ENCODE measurements at places on chromosomes 7 and 10.

GRCh38 chr10:46084321-46085165 is 38.5 kb upstream of the MSMB start:
- DNase-seq, result no peak

DNA sequence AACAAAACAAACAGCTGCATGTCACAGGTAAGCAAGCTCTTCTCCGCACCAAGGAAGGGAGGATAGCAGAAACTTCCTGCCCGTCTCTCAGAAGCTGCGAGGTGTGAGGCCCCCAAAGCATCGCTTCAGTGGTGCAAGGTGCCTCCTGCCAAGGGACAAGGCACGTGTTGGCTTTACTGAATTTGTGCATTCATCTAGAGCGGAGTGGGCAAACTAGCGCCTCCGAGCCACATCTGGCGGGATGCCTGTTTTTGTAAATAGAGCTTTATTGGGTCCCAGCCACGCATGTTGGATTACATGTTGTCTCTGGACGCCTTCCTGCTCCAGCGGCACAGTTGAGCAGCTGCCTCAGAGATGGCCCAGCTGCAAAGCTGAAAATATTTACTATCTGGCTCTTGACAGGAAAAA is 27.7 kb downstream of the PHYH start:
- DNase-seq, result no peak

DNA sequence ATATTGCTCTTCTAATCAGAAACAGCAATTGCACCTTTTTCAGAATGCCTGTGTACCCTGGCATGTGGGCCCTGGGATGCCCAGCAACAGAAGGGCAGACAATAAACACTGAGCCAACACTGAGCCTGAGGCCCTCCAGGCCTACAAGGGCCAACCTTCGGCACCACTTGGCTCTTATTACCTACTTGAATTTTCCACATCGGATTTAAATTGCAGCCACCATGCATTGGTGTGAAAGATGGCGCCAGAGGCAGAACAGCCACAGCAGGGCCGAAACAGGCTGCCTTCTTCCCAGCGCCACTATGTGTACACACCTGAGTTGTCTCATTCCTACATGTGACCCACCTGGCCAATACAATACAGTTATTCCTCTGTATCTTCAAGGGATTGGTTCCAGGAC is 51.4 kb upstream of the EZH2 start:
- no peak for DNase-seq

GRCh38 chr10:76286536-76286935 is 855.1 kb downstream of the LRMDA start:
- no peak for DNase-seq

DNA sequence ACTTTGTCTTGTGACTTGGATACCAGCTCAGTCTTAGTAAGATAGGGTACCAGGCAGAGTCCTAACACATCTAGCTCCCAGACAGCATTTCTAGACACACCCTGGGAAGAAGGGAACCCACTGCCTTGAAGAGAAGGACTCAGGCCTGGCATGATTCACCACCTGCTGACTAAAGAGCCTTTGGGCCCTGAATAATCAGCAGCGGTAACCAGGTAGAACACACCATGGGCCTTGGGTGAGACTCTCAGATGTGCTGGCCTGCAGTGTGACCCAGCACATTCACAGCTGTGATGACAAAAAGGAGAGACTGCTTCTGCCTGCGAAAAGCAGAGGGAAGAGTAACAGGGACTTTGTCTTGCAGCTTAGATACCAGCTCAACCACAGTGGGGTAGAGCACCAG is 10.4 kb upstream of the TNKS2 start:
- DNase-seq, result no peak

DNA sequence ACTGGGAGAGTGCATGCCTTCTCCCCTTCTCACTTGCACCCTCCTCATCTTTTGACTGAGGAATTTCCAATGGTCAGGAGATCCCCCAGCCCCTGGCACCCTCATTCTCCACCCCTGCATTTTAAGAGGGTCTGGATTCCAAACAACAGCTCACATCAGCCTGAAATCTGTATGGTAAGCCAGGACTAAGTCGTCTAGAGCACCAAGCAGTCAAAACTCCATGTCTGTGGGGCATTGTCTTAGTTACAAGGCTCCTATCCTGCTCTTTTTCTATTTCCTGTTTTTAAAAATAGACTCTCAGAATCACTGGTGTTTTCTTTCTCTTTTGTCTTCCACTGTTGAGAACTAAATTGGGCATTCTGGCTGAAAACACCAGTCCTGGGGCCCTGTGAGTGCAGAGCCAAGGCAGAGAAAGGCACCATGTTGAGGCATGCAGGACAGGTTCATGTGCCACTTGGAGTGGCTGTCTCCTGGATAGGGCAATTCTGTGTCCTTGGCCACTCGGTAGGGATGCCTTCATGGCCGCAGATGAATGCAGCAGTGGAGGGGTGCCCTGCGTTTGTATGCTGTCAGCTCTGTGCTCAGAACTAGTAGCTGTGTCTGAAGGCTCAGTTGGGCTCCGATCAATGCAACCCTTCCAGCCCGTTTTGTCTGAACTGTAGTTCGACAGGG is 216.6 kb upstream of the YAE1 start:
- DNase-seq, result no peak

DNA sequence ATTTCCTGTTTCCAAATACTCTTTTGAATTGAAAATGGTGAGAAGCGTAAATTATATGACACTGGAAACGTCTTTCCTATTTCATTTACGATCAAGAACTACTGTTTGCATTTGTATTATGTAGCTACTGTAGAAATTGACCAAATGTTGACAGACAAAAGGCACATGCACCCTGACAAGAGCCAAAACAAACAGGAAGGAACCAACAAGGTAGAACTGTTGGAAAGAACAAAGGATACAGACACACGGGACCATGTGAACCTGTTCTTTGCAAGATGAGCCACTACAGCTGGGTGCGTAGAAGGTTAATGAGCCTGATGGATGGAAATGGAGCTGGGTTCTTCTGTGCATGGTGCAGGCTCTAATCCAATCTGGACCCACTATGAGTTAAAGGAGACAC is 48.4 kb upstream of the FZD8 start:
- no peak for DNase-seq

DNA sequence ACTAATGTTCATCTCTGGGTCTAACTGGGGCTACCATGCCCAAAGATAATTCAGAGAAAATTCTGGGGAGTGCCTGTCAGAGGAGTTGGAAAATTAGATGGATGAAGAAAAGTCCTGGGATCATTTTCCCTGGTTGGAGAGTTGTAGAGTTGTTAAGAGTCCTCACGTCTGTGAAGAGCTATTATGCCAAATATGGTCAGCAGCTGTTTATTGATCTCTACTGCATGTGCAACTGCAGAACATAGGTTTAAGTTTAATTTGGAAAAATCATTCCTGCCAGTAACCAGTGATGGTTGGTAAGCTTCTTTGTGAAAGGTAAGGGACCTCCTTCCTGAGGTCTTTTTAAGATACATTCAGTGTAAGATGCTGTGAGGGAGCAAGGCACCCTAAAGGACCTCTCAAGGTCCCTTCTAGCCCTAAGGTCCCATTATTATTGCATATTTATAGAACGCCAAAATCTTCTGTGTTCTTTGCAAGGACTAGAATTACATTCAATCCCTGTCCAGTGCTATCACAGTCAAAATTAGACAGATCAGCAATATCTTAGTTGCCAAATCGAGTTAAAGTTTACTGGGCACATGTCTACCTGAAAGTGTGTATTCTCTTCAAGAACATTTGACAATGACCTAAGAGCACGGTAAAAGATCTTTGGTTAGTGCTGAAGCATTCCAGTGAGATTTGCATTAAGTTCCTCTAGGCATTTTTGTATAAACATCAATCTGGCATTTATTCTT is 62.7 kb downstream of the VTI1A start:
- DNase-seq, result no peak

GRCh38 chr10:70198696-70199466 is 28.6 kb upstream of the SAR1A start:
- no peak for DNase-seq

DNA sequence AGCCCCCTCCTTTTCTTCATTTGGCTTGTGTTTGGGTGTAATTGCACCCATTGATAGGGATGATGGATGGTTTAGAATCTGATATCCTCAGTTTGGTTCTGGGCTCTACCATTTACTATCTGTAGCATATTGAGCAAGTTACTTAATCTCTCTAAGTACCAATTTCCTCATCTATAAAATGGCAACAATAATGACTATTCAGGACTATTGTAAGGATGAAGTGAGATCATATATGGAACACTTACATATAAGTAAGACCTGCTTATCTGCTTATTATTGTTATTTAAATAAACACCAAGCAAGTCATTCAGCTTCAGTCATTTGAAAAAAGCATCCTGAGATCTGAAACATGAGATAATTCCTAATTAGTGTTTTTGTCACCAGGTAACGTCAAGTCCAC is 127.0 kb downstream of the SEC23IP start:
- DNase-seq, result no peak

- DNase-seq, result no peak
Measured at GRCh38 chr7:28766359-28766758, 191.8 kb downstream of the TRIL start.

DNA sequence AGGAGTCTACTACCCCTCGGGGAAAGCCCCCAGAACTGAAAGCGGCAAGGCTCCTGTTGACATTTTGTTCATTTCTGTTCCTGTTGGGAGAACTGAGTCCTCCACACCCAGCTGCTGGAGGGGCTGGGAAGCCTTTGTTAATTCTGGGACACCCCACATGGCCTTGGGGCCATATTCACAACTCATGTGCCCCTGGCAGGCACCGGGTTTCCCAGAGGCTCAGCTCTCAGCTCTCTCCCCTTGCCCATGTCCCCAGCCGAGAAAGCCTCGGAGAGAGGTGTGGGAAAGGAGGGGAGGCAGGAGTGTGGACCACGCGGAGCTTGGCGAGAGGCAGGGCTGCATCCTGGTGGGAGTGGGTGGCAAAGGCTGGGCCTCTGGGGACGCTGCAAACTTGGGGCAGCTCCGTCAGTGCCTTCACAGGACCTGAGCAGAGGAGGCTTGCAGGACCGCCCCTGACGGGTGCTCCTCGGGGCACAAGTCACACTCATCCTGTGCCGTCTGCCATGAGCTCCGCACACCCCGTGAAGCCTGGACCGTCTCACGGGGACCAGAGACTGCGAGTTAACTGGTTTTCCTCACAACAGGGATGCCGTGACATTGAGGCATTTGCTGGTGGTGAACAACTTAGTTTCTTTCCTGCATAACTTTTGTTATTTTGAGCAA is 140.9 kb downstream of the DNAJB6 start:
- DNase-seq, result no peak

DNA sequence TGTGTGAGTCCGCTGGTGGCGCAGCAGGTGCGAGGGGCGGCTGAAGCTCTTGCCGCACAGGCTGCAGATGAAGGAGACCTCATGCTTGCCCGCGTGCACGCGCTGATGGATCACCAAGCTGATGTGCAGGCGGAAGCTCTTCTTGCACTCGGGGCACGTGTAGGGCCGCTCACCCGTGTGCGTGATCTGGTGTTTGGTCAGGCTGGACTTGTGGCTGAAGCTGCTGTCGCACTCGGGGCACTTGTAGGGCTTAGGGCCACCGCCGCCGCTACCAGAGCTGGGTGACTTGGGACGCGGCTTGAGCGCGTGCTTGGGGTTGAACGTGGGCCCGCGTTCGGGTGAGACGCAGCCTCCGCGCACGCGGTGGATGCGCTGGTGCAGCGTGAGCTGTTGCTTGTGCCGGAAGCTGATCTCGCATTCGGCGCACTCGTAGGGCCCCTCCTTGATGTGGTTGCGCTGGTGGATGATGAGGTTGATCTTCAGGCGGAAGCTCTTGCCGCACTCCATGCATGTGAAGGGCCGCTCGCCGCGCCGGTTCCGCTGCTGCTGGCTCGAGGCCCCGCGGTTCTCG is 28.7 kb downstream of the ZNF777 start:
- no peak for DNase-seq

DNA sequence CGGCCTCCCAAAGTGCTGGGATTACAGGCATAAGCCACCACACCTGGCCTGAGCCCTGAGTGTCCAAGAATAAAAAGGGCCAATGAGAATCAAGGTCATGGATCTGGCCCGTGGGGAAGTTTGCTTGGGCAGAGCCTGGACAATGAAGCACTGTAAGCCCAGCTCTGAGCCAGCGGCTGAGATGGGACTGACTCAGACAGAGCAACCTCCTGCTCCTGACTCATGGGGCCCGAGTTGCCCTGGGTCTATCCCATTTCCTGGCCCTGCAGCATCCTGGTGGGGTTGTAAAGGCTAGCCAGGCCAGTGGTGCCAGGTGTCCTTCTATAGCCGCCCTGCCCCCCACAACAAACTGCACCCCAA is 5.2 kb upstream of the MYH16 start:
- DNase-seq, result peak; percentile 46

- no peak for DNase-seq
Measured at GRCh38 chr10:108894402-108895301, 1028.7 kb downstream of the XPNPEP1 start.

GRCh38 chr10:58830697-58831096 is 318.0 kb downstream of the BICC1 start:
- no peak for DNase-seq

DNA sequence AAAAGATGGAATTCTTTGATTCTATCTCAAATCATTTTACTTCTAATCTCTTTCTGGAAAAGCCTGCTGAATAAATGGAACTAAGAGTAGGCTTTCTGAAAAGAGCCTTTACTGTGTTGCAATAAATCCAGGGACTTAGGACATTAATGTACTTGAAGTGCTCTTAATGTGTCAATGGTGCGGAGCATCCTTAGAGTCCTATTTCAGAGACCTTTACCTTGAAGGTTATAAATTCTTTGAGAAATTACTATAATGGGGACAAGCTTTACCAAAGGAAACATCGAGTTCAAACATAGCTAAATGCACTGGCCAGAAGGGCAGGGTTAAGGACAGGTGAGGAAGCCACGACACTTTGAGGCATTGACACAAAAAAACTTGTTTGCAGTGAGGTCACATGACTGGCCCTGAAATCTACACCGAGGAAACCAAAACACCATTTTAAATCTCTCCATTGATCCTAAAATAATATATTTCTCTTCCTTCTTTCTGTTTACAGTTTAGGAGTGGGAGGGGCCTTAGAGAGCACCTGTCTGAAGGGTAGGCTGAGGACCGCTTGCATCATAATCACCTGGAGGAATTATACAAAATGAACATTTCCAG is 48.1 kb upstream of the EXOC6 start:
- no peak for DNase-seq

DNA sequence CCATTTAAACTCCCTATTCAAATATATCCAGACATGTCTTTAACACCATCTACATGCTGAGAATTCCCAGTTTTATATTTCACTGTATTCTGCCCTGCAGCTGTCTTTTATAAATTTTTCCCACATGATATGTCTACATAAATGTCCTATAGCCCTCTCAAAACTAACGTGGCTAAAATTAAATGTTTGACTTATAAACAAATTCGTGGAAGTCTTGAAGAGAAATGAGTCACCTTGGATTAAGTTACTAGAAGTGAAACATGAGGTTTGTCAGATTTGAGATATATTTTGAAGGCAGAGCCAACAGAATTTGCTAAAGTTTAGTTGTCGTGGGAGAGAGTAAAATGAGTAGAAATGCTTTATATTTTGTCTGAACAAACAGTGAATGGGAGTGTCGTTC is 386.9 kb upstream of the CNTNAP2 start:
- DNase-seq, result no peak

GRCh38 chr7:22087861-22088260 is 142.2 kb upstream of the CDCA7L start:
- no peak for DNase-seq

GRCh38 chr7:79401254-79401653 is 52.2 kb downstream of the MAGI2 start:
- no peak for DNase-seq

- peak; percentile 37 for DNase-seq
Measured at GRCh38 chr7:92836489-92836999, at the start of gene CDK6. CDK6 (minus strand) TSS chr7:92836573; CDS start chr7:92833323, 3,250 bp downstream.

GRCh38 chr7:24728503-24729364 is 28.5 kb downstream of the GSDME start:
- no peak for DNase-seq

GRCh38 chr10:111102359-111102837 is 25.6 kb downstream of the ADRA2A start:
- no peak for DNase-seq

All from HTR-8/SVneo (cell line).